ENCODE measurements at places on chromosomes 6 and 20.

DNA sequence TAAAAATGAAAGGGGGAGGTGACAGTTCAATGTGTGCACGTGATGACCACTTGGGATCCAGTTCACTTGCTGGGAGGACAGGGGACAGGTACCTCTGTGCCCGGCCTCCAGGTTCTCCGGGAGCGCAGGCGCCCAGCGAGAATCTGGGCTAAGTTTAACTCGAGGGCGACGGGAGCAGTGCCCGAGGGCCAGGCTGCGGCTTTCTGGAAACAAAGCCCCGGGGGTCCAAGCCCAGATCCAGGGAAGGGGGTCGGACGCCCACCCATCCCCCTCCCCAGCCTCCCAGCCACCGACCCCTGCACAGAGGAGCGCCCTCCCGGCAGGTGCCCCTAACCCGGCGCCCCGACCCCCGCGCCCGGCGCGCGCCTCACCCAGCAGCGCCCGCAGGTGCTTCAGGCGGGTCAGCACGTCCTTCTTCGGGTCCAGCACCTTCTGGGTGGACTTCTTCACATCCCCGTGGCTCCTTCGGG is 405 bp downstream of the RALGAPA2 start:
- no peak for DNase-seq

DNA sequence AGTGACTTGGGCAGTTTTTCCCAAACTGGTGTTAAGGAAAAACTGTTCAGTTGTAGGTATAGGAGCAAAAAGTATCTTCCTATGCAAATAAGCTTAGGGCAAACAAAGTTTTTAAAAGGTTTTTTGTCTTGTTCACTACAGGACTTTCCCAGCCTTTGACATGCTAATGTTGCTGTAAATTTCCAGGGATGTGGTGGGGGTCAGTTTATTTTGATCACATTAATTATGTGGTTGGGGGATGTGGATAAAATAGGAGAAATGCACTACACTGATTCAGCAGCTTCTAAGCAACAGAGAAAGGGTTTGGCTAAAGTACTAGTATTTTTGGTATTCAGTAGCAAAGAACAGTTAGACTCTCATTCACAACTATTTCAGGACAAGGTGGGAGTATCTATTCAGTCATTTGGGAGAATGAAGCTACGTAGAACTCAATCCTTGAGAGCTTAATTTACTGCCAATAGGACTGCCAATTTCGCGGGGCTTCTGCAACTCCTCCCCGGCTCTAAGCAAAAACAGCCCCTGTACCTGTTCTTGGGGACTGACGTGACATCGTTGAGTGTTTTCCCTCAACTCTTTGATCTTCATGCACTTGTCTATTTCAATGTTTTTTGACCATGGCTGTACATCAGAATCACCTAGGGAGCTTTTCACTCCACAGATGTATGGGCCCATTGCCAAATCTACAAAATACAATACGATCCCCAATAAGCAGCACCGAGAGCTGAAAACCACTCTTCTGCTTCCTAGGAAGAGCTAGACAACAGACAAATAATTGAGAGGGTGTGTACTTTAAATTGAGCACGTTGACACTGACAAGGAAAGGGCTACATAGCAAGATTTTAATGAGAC is 94.8 kb upstream of the NHSL1 start:
- no peak for DNase-seq

DNA sequence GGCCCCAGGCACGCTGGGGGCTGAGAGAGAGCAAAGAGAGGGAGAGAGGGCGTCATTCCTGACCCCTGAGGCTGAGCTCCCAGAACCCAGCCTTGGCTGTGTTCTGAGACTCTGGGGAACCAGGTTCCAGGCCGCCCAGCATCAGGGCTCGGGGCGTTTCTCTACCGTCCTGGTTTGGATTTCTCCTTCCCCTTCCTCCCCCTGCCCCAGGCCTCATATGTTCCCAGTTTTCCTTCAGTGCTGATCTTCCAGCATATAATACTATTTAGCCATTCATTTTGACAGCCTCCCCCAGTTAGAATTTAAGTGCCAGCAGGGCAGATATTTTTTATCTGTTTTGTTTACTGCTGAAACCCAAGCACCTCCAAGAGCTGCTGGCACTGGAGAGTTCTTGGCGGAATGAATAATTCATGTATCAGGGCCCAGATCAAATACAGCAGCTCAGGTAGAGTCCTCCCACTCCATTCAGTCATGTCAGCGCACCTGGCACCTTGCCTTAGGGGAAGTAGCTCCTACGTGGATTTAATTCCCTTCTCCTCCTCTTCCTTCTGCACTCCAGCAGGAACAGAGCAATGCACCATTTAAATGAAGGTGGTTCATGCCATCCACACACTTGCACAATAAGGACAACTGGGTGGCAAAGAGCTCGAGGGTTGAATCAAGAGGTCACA is 23.4 kb upstream of the FRMD1 start:
- no peak for DNase-seq

GRCh38 chr6:128511506-128511905 is 8.9 kb downstream of the PTPRK start:
- no peak for DNase-seq

DNA sequence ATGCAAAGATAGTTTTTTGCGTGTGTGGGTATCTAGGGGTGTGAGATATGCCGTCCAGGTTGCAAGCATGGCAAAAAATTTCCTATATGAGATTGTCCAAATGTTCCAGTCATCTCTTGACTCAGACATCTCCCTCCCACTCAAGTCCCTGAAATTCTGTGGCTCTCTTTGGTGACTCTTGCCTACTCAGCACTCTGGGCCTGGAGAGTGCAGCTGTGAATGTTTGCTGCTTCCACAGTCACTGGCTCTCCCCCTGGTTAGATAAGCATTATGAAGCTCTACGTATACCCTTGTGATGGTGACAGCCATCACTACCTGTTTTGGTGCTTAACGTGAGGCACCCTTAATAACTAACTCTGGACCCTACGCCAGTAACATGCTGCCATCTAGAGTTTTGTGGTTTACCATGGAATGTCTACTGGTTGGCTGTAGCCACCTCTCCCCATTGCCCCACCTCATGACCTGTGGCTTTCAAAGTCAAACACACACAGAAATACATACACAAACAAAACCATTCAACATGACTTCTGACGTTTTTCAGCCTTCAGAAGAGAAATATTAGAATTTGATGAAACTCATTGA is 621.9 kb upstream of the CITED2 start:
- DNase-seq: no peak

DNA sequence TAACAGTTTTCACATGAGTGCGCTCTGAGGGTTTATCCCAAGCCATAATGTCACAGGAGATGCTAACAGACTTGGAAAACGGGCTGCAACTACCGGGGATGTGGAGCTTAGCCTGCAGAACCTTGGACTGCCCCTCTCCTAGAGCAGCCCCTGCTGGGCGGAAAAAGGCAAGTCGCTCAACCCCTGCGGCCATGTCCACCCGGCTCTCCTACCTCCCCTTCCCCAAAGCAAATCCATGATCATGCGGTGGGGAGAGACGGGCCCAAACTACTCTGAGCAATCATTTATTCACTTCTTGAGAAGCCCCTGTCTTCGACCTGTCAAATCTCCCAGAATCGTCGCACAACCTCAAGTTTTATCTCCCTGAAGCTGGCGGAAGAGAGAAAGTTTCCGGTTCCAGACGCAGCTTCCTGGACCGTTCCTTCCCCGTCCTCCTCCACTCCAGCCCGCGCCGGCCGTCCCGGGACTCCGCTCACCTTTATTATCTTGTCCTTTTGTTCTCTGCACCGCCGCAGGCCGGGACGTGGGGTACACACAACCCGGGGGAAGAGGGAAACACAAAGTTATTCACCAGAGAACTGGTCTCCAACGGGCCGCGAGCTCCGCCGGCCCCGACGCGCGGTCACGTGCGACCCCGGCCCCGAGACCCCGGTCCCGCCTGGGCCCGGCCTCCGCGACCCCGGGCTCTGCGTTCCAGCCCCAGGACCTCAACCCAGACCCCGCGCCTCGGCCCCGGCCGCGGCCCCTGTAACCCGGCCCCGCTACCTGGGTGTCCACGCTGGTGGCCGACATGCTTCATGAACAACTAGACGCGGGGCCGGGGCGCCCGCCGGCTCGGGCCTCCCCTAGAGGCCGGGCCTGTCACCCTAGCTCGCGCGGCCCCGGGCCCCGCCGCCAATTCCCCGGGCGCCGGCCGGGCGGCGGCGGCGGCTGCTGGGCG is 560 bp downstream of the YTHDF1 start:
- DNase-seq: no peak

GRCh38 chr20:58841539-58842264 is 9.0 kb downstream of the GNAS-AS1 start:
- DNase-seq: no peak

- no peak for DNase-seq
Observed at GRCh38 chr6:113425977-113426660, 431.0 kb upstream of the MARCKS start.

- DNase-seq: no peak
Observed at GRCh38 chr6:137746264-137746663, 120.8 kb upstream of the TNFAIP3 start.
